ENCODE measurements at places on chromosomes 13 and 19.

DNA sequence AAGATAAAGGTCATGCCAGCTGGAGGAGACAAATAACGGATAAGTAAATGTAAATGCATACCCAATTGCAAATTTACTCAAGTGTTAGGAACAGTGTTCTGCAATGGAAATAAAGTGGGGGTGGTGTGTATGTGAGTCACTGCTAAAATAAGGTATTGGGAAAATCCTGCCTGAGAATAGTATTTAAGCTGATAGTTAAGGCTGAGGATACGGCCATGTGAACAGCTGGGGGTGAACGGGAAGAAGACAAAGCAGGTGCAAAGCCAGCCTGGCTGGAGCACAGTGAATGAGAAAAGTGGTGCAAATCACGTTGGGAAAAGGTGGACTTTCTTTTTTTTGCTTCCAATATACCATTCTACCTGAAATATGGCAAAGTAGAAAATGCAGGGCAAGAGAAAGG, 242.4 kb upstream of the SLC10A2 start:
- no peak for DNase-seq

- no peak for DNase-seq
These were observed 1.1 kb downstream of the SLC15A1 start for GRCh38 chr13:98751367-98751782.

GRCh38 chr19:6381030-6381750, 5.5 kb upstream of the PSPN start:
- peak; percentile 34 for DNase-seq

DNA sequence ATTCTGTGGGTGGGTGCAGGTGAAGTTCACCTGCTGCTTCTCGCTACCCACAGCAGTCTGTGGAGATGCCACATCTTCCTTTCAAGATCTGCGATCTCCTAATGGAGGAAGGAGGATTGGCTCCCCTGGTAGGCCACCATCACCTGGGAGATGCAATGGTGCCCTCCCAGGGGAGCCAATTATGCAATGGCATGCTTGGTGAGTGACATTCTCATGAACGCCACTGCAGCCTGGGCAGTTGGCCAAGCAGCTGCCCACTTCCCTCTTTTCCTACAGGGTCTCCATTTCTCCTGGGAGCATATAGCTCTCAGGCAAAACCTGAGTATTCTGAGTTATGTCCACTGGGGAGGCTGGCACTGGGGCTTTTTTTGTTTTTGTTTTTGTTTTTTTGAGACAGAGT, 83.5 kb upstream of the KCTD15 start:
- no peak for DNase-seq

DNA sequence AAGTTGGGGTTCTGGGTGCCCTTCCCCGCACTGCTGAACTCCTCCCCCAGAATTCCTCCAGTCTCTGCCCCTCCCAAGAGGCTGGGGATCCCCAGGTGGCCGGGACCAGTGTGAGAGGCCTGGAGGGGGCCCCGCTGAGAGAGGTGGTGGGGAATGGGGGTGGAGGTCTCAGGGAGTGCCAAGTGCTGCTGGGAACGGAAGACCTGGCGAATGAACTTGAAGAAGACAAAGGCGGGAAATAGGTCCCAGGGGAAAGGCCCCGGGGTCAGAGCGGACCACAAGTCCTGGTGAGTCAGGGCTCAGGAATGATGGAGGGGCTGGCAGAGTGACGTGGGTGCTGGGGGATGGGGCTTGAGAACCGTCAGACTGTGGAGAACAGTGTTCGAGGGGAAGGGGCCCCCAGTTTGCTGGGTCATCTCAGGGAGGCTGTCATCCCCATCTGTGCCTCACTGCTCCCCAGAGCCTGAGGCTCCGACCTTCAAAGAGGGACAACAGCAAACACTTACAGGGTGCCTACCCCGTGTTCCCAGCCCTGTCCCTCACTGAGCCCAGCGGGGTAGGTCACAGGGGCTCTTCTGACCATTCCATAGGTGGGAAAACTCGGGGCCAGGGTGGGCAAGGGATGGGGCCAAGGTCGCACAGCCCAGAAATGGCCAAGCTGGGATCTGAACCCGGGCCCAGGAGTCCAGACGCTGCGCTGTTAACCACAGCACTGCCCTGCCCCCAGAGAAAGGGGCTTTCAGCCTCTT, 16.0 kb upstream of the SEMA6B start:
- DNase-seq = no peak

GRCh38 chr13:101773062-101773461, 320.6 kb downstream of the ITGBL1 start:
- DNase-seq = no peak

GRCh38 chr19:31784671-31785101, 435.4 kb upstream of the TSHZ3 start:
- DNase-seq = no peak
